Amniotic stem cell (primary cell): ENCODE measurements at places on chromosomes 6 and 20.

- DNase-seq = no peak
Measured at GRCh38 chr6:164741938-164742451, 567.4 kb downstream of the C6orf118 start.

GRCh38 chr6:112503091-112503596 is 156.0 kb downstream of the RFPL4B start:
- DNase-seq = no peak

GRCh38 chr6:111776236-111777221 is 96.7 kb downstream of the FYN start:
- no peak for DNase-seq

DNA sequence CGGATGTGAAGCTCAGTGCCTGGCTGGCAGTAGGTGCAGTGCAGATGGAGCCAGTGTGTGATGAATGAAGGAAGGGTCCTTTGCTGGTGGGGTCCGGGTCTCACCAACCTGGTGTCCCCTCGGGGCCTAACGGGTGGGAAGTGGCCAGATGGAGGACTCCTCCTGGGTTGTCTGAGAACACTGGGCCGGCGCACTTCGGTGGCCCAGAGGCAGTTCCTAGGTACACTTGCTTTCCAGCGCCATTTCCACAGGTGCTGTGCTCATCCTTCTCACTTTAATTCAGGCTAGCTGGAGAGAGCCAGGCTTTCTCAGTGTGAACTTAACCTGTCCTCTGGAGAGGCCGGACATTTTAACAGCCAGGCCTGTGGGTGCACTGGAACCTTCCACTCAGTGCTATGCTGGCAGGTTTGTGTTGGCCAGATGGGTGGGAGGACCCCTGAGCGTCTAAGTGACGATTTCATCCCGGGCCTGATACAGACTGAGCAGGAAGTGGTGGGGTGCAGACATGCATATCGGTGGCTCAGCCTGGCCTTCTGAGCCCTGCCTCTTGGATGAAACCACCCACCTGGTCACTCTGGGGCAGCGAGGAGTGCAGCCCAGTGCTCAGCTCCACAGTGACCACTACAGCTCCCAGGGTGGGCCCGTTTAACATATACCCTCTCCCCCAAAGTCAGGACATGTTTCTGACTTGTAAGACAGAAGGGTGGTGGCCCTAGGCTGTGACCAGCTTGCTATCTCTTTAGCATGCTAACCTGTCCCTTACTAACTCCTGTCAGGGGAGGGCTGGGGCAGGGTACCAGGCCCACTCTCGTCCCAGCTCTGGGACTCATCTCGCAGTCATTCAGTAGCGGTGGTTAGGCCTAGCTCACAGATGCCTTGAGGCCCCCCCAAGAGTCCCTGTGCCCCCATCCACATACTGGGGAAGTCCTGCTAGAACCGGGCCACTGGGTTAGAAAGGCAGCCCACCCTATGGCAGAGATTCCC is 8.2 kb upstream of the PYGB start:
- no peak for DNase-seq

DNA sequence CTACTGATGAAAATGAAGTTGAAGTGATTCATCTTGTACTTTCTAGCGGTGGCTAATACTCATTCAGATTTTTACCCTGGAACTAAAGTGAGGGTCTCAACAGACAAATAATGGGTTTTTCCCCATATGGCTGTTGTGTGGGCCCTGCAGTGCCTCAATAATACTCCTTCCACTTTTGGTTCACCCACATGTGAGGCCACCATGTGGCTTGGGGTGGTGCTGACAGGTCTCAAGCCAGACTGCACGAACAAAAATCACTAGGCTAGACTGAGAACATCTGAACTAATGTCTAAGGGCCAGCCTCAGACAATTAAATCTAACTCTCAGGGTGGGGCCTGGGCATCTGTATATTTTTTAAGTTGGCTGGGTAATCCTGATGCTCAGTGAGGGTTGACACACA is 7.9 kb upstream of the COL12A1 start:
- no peak for DNase-seq

DNA sequence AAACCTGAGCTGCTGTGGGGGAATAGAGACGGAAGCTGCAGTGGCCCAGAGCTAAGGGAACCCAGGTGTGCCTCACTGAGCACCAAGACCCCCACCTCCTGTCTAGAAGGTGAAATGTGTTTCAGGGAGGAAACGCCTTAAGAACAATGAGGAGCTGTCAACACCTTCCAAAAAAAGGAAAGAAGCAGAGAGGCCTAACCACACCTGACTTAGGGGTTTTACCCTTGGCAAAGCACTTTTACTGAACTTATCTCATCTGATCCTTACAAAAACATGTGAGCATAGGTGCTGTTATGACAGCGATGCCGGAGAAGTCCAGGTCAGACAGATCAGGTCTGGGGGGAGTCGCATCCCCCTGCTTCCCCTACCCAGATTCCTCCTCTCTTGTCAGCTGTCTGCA is 16.1 kb upstream of the CDKN1A start:
- DNase-seq = no peak

DNA sequence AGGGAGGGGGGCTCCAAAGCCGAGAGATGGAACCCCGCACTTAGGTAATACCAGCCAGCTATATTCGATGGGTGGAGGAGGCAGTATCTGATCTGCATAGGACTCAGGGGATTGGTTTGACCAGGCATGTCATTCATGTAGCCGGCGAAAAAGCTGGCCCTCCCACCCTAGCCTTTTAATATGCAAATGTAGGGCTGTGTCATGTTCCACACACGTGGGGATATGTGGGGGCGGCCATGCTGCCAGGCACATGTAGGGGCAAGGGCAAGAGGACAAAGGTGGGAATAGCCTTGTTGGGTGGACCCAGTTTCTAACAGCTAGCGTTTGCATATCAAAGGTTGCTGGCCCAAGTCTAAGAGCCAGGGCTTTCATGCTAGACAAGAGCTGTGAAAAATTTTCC is 39.1 kb upstream of the DDR1 start:
- DNase-seq = no peak
